ENCODE measurements at places on chromosomes 3 and 15.

DNA sequence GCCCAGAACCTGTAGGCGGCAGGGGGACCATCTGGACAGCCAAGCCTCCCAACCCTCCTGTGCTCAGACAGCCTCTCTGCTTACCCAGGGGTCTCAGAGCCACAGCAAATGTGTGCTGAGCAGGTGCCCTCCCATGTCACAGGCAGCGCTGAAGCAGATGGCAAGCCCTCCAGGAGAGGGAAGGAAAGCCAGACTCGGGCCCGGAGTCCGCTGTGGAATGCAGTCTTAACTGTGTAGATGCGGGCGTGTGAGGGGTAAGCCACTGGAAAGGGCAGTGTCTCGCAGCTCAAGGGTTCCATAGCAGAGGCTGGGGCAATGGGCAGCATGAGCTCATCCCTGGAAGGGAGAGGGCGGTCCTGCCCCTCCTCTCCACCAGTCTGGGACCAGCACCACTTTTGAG lies 45.6 kb downstream of the UMPS start:
- no peak for DNase-seq

GRCh38 chr15:48888836-48889235 lies 10.9 kb downstream of the EID1 start:
- peak; percentile 24 for DNase-seq

DNA sequence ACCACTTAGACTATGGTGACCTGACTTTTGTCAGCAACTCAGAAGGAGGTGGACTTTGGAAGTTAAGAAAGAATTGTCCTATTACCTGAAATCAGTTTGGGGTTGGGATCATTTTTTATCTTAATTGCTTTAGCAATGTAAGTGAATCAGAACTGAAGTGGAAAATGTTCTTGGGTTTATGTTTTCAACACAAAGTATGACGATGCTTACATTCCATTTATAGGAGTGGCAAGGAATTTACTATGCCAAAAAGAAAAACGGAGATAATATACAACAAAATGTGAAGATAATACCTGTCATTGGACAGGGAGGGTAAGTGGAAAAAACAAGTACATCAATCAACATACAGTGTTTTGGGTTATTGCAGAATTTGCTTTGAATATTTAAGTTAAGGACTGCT lies 116.1 kb downstream of the PDE8A start:
- DNase-seq = no peak

- no peak for DNase-seq
Observed at GRCh38 chr15:29141308-29142128, 128.1 kb downstream of the NSMCE3 start.

DNA sequence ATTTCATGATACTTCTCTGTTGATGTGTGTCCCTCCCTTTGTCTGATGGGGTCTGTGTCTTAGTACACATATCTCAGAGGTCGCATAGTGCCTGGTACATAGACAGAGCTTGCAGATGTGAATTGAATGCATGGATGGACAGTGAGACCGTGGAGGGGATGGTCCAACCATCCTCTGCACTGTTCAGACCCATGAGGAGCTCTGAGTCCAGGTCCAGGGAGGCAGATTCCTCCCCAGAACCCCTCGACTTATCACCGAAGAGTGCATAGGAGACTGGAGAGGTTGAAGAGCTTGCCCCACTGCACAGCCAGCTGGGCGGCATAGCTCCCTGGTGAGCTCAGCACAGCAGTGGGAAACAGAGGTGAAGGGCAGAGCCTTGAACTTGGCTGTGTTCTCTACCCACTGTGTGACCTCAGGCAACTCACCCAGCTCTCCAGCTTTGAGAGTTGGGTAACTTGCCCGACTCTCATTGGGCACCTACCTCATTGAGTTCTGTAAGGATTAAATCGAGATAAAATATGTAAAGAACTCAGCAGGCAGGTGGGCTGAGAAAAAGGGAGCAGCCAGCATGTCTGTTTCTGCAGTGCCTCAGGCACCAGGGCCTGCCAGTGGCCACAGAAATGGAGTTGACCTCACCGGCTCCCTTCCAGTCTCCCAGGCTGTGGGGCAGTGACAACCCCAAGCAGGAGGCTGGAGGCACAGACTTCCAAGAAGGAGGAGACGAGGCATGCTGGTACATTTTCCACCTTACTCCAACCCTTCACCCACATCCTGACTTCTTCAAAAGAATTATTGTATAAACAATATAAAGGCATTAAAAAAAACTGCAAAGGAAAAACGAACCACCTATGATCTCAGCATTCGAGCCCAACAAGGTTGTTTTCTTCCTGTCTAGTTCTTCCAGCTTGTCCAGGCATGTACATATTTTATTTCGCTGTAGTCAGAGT lies 54.1 kb upstream of the TFRC start:
- DNase-seq = no peak

DNA sequence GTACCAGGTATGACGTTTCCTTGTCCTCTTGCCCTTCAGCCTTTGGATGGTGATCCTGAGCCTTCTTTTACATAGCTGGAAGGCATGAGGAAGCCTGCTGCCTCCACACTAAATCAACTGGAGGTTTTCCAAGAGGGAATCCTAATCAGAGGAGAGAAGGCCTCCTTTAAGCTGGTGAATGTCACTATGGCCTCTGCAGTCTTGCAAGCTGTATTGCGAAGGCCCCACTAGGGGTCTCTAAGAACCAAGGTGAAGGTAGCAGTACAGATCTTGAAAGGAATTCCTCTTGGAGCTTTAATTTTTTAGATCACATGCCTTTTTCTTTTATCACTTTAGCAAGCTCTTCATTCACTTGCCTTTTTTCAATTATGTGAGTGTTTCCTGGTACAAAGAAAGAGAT lies 119.2 kb downstream of the GHSR start:
- no peak for DNase-seq

- DNase-seq = no peak
Observed at GRCh38 chr15:40097096-40097967, 11.3 kb downstream of the BMF start.

- peak; percentile 56 for DNase-seq
Observed at GRCh38 chr3:127822041-127822681, at the start of gene MGLL. Gene MGLL (minus strand): TSS chr3:127822515. CDS start chr3:127822318, 197 bp downstream.

GRCh38 chr15:40115670-40116093 lies 7.0 kb upstream of the BMF start:
- DNase-seq = no peak

DNA sequence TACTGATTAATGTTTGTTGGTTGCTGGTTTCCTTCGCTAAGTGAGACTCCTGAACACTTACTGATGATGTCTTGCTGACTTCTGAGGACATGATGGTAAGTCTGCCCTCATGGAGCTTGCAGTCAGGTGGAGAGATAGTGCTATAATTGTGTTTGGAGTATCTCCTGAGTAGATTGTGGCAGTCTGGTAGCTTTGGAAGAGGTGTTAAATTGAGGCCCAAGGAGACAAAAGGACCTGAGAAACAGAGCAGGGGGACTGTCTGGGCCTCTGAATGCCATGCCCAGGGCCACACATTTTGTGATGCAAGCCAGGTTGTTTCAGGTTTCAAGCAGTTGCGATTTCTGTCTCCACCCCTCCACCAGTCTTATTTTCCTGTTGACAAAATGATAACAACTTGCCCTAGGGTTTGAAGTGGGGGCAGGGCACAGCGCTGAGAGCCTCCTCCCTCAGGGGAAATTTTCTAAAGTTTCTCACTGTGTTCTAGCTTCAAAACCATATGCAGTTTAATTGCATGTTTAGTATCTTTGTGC lies 16.7 kb downstream of the SMAD3 start:
- no peak for DNase-seq

GRCh38 chr3:106819440-106819839 lies 557.8 kb upstream of the CCDC54 start:
- no peak for DNase-seq

GRCh38 chr3:111454551-111454950 lies 87.4 kb upstream of the CD96 start:
- DNase-seq = no peak

DNA sequence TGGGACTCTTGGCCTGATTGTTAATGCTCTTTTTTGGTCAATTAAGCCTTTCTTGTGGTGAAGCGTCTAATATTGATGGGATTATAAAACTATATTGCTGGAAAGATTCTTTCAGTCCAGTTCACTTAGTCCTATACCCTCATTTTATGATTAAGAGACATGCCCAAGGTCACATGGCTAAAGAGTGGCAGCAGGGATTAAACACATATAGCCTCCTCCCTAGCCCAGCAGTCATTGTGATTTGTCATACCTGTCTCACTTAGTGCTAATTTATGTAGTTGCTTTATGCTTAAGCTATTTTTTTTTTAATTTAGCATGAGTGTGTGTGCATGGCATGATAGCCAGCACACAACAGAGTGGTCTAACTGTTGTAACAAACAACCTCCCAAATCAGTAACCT lies 9.5 kb downstream of the PARP14 start:
- DNase-seq = no peak

DNA sequence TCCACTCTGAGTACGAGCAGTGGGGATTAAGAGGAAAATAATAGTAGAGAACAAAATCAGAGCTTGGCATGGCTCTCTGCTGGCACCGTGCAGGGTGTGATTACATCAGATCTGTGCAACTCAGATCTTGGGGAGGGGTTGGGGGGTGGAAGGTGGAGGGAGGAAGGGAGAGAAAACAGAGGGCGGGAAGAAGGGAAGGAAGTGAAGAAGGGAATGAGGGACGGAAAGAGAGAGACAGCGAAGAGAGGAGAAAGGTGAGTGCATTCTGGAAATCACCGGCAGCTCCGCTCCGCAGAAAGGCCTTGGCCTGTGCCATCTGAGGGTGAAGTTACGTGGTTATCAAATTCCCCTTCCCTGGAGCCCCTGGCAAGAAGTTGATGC lies 31.0 kb upstream of the ADAMTS17 start:
- no peak for DNase-seq

- DNase-seq = peak; percentile 18
Observed at GRCh38 chr3:37458162-37459120, 284.1 kb upstream of the LRRFIP2 start.

DNA sequence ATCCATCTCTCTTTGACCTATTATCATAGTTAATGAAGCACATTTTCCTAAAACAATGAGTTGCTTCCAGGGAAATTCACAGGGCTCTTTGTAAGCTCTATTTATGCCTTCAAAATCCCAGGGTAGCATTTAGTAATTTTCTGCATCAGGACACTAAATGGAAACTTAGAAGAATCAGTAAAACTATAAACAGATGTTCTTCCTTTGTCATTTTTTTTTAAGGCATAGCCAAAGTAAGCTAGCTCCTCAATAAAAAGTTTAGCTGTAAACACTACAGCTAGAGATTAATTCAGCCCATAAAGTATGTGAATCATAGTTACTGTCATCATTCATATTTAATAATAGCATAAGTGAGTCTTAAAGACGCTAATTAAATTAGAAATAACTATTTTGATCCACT lies 79.3 kb downstream of the RPL22L1 start:
- no peak for DNase-seq

DNA sequence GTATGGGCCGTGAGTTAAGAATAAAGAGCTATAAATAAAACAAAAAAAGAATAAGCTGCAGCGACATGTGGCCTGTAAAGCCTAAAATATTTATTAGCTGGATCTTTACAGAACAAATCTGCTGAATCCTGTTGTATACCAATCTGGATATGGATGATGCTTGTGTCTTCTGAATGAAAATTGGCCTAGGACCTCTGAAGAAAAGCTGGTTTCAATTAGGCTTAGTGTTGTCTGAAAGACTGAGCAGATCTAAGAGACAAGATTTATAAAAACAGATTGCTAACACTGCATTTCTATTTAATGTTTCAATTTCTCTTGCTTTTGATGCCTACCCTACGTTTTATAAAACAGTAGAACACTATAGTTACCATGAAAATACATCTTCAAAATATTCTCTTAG lies 57.9 kb downstream of the ST3GAL6 start:
- no peak for DNase-seq

DNA sequence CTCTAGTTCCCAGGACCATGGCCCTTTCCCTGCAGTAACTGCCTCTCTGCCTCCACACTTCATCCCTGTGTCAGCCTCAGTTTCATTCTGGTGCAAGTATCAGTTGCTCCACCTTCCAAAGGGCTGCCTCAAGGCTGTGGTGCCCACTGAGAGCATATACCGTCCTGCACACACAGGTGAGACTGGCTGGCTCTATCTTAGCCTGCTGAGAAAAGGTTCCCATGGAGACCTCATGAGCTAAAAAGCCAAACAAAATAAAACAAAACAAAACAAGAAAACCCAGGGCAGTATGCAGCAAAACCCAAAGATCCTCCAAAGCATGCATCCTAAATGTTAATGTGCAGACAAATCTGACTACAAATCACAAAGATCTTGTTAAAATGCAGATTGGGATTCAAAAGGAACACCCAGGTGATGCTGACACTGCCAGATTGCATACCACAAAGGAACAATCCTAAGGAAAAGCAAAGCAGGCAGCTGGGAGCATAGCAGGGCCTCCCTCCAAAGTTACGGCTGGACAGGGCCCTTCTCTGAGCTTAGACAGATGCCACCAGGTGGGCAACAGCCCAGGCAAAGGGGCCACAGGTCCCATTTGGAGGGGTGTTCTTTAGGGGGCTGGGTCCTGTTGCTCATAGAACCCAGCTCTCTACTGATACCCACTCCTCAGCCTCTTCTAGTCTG lies 76.3 kb upstream of the SLCO2A1 start:
- DNase-seq = no peak

GRCh38 chr3:99869621-99870020 lies 52.0 kb downstream of the CMSS1 start:
- DNase-seq = no peak

DNA sequence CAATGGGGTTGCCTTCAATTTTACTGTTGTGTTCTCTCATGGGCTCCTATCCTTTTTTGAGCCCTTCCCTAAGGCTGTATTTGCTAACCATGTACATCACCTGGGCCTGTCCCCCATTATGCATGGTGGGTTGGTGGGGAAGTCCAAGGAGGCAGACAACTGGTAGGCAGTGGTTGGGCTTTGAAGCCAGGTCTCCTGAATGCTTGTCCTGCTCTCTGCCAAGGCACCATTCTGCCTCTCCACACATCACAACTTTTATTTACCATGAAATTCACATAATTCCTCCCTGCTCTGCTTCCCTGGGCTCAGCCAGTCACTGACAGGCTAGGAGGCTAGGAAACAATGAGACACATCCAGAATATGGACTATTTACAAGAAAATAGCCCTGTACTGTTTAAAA lies 41.0 kb upstream of the COPB2 start:
- DNase-seq = no peak

GRCh38 chr15:70375006-70375431 lies 277.3 kb upstream of the TLE3 start:
- DNase-seq = no peak

- no peak for DNase-seq
Observed at GRCh38 chr3:142500211-142500610, 52.4 kb upstream of the XRN1 start.

GRCh38 chr3:119175872-119176756 lies 2.7 kb downstream of the UPK1B start:
- peak; percentile 23 for DNase-seq

Measured in fibroblast of upper back skin (primary cell).